ENCODE measurements at places on chromosomes 16 and 17.

DNA sequence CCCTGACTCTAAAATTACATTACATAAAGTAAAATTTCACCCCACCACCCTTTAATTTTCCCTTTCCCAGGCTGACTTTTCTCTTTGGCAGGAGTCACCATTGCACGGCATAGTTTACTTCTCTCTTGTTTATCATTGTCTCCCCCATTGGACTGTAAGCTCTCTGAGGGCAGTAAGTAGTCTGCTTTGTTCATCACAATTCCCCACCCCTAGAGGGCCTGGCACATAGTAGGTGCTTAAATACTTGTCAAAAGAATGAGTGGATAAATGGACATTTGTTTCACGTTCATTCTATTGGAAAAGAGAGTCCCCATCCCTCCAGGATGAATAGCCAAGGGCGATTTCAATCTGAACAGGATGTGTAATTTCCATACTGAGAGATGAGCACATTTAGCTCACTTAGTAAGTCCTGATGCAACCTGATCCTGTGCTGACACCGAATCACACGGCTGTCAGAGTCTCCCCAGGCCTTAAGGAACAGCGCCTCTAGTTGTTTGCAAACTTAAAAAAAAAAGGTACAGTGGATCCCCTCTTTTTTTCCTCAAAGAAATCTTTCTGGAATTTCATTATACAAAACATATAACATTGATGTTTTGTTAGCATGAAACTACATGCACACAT, 54.0 kb downstream of the AKAP1 start:
- DNase-seq = no peak

DNA sequence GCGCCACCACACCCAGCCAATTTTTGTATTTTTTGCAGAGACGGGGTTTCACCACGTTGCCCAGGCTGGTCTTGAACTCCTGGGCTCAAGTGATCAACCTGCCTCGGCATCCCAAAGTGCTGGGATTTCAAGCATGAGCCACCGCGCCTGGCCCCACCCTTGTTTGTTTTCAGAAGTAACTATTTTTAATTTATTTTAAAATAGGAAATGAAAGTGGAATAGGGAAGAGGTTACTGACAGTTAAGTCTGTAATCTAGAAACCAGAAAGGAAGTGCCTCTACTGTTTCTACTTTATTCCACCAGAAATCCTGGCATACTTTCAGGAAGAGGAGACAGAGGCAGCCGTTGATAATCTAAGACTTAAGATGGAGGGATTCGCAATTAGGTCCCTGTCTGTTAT, 225.6 kb downstream of the TANC2 start:
- DNase-seq = peak; percentile 5

GRCh38 chr17:8051831-8052230, 13.0 kb downstream of the ALOX15B start:
- DNase-seq = no peak

DNA sequence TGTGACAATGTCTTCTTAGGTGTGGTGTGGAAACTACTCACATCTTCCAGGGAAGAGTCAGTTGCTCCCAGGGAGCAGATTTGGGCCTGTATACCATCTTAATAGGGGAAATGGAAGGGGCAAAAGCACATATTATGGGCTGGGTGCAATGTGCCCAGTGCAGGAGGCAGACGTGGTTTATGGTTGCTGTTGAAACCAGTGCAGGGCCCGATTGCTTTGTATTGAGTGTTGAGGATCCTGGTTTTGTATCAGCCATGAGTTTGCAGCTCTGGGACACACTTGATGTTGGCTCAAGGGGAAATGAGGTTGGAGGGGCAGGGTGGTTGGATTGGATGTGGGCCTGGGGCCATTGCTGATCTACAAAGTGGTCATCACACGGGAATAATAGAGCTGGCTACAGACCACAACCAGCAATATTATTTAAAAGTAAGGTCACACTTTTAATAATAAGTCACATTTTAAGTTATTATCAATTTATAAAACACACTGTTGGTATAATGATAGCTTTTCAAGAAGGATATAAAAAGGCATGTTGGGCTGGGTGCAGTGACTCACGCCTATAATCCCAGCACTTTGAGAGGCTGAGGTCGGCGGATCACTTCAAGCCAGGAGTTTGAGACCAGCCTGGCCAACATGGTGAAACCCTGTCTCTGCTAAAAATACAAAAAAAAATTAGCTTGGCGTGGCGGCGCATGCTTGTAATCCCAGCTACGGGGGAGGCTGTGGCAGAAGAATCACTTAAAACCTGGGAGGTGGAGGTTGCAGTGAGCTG, 302.4 kb downstream of the SEC14L1 start:
- DNase-seq = no peak

DNA sequence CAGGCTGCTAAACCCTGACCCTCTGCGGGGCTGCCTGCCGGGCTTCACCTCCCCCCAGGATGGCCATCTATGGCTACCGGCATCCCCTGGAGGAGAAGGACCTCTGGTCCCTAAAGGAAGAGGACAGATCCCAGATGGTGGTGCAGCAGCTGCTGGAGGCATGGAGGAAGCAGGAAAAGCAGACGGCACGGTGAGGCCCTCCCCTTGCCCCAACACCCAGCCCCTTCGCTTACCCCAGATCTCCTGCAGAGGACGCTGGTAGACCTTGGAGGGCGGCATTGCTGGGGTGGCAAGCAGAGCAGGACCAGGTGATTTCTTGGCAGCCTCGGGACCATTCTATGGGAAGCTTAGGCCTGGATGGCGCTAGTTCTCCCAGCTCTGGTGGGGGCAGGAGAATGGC, 24.5 kb downstream of the ABCC3 start:
- no peak for DNase-seq

DNA sequence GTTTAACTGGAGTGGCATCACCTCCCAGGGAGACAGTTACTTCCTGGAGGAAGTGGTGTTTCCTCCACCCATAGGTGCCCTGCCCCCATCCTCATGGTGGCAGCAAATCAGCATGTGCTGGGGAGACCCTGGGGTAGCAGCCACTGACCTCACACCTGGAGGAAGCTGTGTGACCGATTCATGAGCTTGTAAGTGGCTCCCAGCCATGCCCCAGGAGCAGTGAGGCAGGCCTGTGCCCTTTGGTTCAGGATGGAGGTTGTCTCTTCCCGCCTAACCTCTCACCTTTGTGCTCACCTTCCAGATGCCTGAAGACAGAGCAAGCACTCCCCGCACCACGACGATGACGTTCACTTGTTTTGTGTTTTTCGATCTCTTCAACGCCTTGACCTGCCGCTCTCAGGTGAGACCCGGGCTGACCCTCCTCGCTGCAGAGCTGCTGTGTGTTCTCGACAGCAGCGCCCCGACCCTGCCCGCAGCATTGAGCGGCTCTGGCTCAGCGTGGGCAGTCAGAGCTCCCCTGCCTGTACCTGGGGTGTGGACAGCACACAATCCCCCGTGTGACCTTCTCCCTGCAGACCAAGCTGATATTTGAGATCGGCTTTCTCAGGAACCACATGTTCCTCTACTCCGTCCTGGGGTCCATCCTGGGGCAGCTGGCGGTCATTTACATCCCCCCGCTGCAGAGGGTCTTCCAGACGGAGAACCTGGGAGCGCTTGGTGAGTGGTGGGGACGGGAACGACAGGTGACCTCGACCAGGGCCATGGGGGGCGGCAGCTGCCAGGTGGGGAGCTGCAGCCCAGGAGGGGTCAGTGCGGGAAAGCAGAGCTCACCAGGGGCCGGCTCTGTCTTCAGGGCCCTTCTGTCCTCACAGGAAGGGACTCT, 42.8 kb downstream of the MEAK7 start:
- DNase-seq = no peak

- no peak for DNase-seq
Measured at GRCh38 chr17:32264140-32264799, 1.4 kb upstream of the RHBDL3 start.

DNA sequence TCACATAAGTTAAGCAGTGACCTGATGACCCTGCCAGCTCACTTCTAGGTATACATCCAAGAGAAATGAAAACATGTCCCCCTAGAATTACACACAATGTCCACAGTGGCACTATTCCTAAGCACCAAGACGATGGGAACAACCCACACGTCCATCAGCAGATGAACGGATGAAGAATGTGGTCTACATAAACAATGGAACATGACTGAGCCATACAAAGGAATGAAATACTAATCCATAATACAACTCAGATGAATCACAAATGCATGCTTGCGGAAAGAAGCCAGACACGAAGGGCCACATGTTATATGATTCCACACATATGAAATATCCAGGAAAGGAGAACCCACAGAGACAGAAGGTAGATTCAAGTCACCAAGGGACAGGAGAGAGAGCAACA, 17.4 kb downstream of the USP22 start:
- no peak for DNase-seq

- DNase-seq = no peak
Measured at GRCh38 chr17:48113201-48113676, 5.7 kb downstream of the SNX11 start.

DNA sequence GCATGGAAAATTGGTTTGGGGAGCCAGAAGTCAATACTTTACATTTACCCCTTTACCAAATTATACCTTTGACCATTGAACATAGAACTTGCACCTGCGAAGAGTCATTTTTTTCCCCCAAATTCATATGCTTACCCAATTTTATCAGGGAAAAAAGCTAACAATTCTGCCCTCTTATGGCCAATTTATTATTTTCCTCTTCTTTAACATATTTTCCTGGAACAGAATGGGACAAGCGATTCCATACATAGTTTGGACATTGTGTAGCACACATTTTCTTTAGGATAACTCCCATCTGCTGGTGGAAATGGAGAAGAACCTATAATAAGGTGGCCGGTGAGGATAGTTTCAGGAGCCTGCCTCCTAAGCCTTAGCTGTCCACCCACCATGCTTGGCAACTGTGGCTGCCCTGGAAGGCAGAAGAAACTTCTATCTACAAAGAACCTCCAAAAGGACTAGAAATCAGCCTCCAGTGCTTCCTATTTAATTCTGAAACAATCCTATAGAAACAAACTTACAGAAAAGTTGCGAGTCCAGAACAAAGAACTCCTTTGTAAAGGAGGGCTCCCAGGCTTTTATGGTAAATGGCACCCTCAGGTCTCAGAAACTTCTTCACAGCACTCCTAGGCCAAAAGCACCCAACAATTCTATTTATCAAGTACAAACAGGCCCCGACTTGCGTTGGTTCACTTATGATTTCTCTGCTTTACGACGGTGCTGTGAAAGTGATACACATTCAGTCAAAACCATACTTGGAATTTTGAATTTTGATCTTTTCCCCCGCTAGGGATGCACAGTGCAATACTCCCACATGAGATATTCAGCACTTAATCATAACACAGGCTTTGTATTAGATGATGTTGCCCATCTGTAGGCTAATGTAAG, 64.1 kb upstream of the CACNG4 start:
- peak; percentile 9 for DNase-seq

DNA sequence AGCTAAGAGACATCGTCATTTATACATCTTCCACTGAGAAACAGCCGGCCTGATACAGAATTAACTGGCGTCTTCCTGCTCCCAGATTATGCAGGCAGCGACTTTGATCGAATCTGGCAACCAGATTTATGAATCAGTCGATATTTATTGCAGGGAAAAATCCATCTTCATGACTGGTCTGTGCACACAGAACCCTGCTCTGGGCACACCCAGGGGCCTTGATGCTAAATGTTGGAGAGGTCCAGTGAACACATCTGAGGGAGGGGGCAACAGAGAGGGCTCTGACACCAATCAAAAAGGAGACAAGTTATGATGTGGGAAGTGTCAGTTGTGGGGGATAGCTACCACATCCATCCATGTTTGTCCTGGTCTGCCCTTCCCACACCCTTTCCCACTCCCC, 102.9 kb downstream of the TMEM132E start:
- DNase-seq = no peak

GRCh38 chr16:85004587-85005205, 6.6 kb downstream of the ZDHHC7 start:
- no peak for DNase-seq

GRCh38 chr17:35048685-35049379, 14.7 kb downstream of the RFFL start:
- no peak for DNase-seq

DNA sequence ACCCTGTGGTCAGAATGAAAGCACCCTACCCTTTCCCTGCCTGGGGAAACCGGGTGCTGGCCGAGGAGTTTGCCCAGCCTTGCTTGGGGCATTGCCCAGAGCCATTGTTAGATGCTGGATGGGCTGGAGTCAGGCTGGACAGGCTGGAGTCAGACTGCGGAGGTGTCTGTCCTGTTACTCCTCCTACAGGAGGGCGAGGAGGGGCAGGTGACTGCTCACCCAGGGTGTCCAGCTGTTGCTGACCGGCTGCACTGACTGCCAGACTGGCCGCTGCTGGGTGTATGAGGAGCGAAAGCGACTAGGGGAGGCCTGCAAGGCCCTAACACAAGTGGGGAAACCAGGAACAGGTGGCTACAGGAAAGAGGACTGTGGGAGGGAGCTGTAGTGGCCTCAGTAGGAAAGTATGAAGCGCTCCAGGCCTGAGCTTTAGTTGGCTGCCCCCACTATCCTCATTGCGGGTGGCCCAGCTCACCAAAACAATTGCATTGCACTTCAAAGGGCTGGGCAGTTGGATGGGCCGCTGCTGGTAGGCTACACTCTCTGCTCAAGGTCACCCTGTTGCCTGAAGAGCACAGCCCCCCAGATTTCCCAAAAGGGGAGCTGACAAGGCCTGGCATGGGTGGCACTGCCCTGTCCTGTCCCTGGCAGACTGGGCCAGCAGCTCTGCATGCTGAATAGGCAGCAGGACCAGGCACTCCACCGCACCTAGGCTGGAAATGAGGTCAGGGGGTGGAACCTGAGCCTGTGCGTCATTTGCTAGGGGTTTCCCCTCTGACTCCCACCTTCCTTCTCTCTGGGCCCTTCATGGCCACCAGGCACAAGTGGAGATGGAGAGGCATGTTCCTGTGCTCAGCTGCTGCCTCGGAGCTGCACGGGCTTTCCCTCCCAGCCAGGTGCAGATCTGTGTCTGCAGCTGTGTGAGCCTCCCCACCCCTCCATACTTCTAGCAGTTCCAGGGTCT, 18.4 kb downstream of the LDHD start:
- DNase-seq = no peak

DNA sequence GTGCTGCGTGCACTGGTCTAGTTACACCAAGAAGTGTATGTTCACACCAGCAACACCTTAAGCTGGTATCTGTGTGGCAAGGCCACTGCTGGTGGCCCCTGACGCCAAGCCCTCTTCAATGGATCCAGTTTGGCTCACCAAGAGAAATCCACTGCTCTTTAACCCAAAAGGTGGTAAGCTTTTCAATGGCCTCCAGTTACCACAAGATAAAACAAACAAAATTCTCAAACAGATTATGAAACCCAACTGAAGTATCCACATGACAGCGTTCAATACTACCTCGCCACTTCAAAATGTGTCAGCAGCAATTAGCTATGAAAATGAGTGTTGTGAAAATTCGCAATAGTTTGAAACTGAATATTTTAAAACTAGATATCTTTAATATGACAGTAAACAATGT, 96.5 kb upstream of the AKTIP start:
- no peak for DNase-seq

GRCh38 chr17:55320594-55321426, 56.0 kb downstream of the HLF start:
- no peak for DNase-seq

- DNase-seq = no peak
Measured at GRCh38 chr16:66026211-66026610, 340.3 kb upstream of the CDH5 start.

GRCh38 chr16:70565053-70565452, 41.4 kb downstream of the SF3B3 start:
- no peak for DNase-seq
